Activated T-helper 1 cell treated with Interleukin-2 at 50 U/mL for 16 hours (primary cell): ENCODE measurements at places on chromosomes 3 and 15.

DNA sequence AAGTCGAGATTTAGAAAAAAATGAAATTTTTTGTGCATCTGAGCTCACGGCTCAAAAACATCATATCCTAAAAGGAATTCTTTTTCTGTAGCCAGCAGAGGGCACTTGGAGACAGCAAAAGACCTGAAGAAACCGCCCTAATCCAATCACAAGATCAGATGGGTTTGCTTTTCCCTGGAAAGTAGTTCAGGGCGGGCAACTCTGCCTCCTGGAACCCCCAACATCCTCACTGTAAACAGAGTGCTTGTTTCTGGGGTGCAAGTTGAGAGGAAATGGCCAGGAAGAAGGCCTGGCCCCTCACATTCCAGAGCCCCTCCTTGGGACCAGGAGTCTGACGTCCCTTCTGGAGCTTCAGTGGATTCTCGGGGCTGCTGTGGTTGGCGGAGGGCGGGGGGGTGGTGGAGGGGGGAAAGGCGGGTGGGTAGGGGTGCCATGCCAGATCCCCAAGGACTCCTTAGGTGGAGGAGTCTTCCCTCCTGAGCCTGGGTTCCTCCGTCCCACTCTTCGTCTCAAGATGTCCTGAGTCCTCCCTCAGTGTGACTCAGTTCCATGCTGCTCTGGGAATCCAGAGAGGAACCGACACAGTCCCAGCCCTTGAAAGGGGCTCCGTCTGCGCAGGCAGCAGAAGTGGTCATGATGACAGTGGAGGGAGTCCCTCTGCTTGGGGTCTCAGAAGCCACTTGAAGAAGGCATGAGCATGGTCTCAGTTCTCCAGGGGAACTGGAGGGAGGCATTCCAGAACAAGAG, 35.9 kb downstream of the CCK start:
- DNase-seq, result no peak

GRCh38 chr15:38354315-38354929, 99.5 kb upstream of the FAM98B start:
- peak; percentile 10 for DNase-seq

GRCh38 chr15:63466378-63467192, 37.8 kb upstream of the USP3 start:
- peak; percentile 9 for DNase-seq

DNA sequence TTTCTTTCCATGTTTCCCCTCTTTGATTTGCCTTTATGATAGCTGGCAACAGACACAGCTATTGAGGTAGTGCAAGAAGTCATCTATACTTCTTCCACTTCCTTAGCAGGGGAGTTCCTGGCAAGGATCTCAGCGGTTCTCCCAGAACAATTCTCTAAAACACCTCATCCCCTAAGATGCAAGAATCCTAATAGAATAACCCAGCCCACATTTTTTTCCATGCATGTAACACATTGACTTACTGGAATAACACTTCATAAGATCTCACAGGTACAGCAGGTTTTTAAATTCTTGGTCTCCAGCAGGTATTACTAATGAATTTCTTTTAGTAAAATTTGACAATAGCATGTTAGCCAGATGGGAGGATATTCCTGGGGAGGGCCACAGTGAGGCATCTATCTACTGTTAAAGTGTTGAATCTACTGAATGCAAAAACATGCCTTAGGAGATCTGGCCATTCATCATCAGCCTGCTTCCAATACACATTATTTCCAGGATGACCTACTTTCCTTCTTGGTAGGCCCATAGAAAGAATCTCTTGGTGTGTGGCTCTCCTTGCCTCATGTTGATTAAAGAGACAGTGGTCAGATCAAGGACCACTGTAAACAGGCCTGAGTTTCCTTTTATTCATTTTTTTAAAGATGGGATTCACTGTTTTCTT, 78.5 kb downstream of the RAD18 start:
- DNase-seq, result no peak

DNA sequence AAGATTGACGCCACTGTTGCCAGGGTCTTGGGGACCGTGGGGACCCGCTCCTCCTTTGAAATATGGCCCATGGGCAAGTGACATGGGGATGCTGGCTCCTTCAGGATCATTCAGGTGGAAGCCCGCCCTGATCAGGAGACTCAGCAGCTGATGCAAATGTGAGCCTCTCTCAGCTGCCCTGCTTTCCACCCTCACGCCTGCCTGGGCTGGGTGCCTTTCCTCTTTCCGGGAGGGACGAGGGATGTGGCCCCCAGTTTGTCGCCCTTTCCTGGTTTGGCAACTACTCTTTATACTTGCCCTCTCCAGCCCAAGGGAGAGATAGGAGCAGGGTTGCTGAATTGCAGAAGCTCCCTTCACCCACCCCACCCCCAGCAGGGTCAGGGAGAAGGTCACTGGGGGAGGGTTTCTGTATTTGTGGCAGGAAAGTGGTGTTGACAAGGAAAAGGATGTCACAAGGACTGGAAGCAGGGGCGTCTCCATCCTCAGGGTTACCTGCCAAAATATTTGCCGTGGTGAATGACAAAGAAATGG, 21.8 kb downstream of the DNASE1L3 start:
- no peak for DNase-seq
